Foreskin keratinocyte (primary cell): ENCODE measurements at places on chromosomes 7 and 10. TPM values are rescaled to one million over a fixed set of nuclear protein-coding genes. Genes with fewer than 3 reads are reported as not detected.
A peak's percentile ranks its signal among the peaks of the same experiment; 100 is the strongest.

DNA sequence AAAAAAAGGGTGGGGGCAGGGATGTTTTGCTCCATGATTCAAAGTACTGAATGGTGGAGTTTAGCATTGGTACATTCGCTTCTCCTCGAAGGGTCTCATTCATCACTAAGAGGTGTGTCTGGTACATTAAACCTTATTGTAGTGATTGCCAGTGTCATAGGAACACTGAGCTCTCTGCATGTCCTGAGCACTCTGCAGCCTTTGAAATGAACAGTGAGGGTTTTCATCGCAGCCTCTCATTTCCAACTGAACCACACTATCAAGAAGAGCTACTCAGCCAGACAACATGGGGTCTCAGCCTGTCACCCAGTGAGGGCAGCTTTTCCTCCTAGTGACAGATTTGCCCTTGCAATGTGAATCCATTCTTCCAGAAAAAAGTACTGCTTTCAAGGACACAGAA lies 7.6 kb upstream of the DEPP1 start:
- DNase-seq, result no peak

GRCh38 chr7:106057962-106058927 lies 53.9 kb downstream of the SYPL1 start:
- no peak for DNase-seq

Gene CCDC7
- total RNA-seq, result 1.3 and 1.9 TPM in 2 replicates

Gene KIF11
- 34.1 and 41.5 TPM in 2 replicates for total RNA-seq

Gene HOXA11
- 0.07 and 0.31 TPM in 2 replicates for total RNA-seq

Gene CPA4
- total RNA-seq, result 35.4 and 65.2 TPM in 2 replicates

- DNase-seq, result no peak
These were observed 28.9 kb upstream of the ECHDC3 start for GRCh38 chr10:11713186-11713743.

- no peak for DNase-seq
These were observed 188.4 kb downstream of the DYNC1I1 start for GRCh38 chr7:95960706-95961244.

DNA sequence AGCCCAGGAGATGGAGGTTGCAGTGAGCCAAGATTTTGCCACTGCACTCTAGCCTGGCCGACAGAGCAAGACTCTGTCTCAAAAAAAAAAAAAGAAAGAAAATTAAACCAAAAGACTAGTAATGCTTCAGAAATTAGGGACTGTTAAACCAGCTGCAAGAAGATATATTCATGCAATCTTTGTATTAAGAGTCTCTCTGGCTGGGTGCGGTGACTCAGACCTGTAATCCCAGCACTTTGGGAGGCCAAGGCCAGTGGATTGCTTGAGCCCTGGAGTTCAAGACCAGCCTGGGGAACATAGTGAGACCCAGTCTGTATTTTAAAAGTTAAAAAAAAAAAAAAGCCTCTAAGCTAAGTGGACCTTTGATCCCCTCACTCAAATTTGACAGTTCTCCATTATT lies 2.5 kb upstream of the HNRNPF start:
- peak; percentile 14 for DNase-seq

GRCh38 chr10:86665868-86666267 lies 2.4 kb upstream of the LDB3 start:
- no peak for DNase-seq

Gene MRM2
- total RNA-seq, result 31.8 and 34.5 TPM in 2 replicates

DNA sequence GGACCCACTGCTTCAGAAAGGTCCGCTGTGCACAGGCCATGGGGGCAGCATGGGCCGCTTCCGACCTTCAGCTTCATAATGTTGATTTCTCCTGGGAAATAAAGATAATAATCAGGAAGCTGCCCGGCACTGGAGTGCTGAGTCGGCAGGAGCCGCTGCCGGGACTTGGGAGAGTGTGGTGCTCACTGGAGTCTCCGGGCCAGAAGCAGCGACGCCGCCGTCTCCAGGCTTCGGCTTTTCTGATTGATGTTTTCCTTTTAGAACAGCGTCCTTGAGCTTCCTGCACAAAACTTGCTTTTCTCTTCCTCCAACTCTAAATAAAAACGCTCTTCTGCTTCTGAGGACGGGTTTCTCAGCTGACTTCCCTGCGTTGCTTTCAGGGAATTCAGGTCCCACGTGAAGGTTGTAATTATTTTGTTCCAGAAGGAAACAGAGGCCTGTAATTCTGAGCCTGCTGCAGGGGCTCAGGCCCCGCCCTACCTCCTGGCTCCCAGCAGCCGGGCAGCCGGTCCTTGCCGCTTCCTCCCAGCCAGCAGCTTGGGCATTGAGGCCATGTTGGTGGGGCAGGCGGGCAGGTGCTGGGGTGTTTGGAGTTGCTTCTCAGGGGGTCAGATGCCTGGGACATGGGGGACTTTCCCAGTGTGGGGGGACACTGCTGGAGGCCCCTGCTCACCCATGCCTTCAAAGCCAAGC lies 14.7 kb downstream of the PWWP2B start:
- peak; percentile 23 for DNase-seq

- DNase-seq, result no peak
These were observed 3.4 kb downstream of the CLEC2L start for GRCh38 chr7:139526578-139527544.

Gene SCART1
- total RNA-seq, result 0.32 and 0.58 TPM in 2 replicates

Gene HTR5A
- total RNA-seq, result not detected in 2 replicates

DNA sequence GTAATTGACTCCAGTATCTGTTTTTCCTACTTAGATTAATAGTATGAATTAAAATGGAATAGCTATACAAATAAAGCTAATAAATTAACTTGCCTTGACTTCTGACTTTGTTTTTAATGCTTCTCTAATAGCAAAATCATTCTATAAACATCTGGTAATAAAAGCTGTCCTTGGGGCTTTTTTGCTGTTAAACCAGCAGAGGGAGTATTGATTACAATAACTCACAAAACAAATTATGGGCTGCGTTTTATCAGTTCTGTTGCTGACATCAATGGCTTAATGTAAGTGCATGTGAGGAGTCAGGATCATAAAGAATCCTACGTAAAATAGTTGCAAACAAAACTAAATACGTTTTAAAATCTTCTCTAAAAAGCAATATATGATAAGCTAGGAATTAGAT lies 667.8 kb downstream of the PCDH15 start:
- DNase-seq, result no peak

DNA sequence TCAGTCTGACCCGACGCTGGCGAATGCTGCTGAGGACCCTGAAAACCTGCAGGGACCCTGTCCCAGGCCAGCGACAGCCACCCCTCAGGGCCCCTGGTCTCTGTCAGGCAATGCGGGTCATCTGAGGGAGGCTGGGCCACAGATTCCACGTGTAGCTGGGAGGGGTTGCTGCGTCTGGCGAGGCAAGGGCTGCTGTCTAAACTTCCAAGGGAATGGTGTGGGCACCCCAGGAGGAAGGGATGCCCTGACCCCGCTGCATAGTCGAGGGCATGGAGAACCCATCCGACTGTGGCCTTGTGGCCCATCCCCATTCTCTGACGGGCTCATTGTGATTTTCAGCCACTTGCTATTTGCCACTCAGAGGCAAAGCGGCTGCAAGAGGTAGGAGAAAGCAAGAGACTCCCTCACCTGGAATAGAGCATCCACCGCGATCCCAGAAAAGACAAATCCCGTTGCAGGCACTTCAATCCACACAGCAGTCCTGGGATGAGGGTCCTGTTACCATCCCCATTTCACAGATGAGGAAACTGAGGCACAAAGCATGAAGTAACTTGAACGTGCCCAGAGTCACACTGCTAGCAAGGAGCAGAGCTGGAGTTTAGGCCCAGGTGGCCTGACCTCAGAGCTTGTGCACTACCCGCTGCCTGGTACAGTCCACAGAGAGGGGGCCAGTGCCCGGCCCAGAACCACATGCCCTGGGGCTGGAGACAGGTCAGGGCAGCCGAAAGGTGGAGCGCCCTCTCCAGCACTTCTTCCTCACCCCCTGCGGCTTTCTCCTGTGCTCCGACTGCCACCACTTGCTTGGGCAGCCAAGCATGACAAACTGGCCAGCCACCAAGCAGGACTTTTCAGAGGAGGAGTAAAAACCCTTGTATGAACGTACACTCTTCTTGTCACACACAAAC lies 163.8 kb upstream of the KLF14 start:
- DNase-seq, result no peak
